Forelimb muscle (tissue), 1 donor: ENCODE measurements at places on chromosomes 1 and 21. TPM values are rescaled to one million over a fixed set of nuclear protein-coding genes. Genes with fewer than 3 reads are reported as not detected.

Gene ERICH3
- not detected for polyA plus RNA-seq

Gene CAPN8
- polyA plus RNA-seq, result 0.57 TPM

DNA sequence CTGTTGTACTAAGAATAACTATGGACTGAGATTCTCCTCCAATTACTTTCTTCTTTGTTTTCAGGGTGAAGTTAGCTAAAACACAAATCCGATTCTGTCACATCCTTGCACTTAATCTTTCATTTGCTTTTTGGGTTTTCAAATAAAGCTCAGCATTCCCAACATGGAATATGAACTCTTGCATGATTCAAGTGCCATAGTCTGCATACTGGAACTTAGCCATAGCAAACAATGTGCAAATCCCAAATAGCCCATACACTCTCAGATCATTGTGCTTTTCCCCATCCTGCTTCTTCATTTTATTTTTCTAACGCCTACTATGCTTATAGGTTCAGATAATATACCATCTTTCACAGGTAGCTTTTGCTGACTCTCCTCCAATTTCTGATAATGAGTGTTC, 455.8 kb upstream of the PRMT6 start:
- no peak for DNase-seq

DNA sequence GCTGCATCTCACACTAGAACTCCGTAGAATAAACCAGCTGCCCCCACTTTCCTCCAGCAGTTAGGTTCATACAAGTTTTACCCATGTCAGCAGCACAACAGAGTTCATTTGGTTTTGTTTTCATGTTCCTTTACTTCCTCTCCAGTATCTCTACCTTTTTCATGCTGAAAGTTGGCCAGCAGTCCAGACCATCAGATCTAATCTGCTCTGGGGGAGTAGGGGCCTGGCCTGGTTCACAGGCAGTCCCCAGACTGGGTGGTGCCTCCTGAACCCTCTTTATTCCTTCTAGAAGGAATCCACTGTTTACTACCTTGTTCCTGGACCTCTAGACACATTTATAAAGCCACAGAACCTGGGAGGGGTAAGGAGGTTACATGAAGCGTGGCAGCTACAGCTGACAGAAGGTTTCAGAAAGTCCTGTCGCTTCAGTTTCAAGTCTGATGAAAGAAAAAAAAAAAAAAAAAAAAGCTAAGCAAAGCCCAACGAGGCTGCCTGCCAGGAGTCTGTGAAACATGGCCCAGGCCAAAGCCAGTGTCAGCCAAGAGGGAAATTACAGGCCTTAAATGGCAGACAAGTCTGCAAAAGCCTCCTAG, 184.6 kb upstream of the JUN start:
- DNase-seq, result peak; percentile 46

- DNase-seq, result no peak
Observed at GRCh38 chr1:176164014-176164678, 42.9 kb downstream of the COP1 start.

GRCh38 chr1:183926983-183927382, 110.5 kb downstream of the COLGALT2 start:
- no peak for DNase-seq
